CD4-positive, alpha-beta T cell treated with Interferon alpha-2 for 1 hour (primary cell): ENCODE measurements at places on chromosomes 13 and 19.

DNA sequence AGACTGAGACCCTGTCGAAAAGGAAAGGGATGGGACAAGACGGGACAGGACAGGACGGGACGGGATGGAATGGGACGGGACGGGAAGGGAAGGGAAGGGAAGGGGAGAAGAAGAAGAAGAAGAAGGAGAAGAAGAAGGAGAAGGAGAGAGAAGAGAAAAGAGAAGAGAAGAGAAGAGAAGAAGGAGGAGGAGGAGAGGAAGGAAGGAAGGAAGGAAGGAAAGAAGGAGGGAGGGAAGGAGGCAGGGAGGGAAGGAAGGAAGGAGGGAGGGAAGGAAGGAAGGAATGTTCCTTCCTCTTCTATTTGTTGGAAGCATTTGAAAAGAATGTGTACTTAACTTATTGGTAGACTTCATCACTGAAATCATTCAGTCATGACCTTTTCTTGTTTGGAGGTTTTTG lies 9.6 kb upstream of the SHFL start:
- DNase-seq, result no peak

- no peak for DNase-seq
Measured at GRCh38 chr19:19670070-19670551, 1.5 kb downstream of the ZNF101 start.

DNA sequence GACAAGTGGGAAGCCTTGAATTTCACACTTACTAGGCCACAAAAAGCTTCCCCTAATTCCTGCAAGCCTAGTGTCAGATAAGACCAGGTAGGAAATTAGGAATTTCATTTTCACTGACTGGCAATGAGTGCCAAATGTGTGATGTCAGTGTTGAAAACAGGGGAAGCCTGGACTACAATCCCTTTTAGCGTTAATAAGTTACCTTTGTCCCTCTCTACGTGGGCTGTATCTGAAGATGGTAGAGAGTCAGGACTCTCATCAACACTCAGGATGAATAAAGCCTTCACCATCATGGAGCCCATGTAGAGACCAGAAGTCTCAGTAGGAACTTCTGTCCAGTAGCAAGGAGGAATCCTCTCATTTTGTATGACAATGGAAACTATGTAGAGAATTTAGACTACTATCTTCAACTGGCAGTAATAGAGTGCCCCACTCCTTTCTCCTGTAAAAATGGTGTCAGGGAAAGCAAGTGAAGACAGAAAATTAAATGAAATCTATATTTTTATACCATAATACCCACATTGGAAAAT lies 324.1 kb upstream of the KLHL1 start:
- no peak for DNase-seq

- DNase-seq, result peak; percentile 54
Measured at GRCh38 chr19:45103156-45103507, 10.2 kb downstream of the PPP1R37 start.

GRCh38 chr19:16315825-16316505 lies 8.7 kb upstream of the KLF2 start:
- DNase-seq, result no peak

DNA sequence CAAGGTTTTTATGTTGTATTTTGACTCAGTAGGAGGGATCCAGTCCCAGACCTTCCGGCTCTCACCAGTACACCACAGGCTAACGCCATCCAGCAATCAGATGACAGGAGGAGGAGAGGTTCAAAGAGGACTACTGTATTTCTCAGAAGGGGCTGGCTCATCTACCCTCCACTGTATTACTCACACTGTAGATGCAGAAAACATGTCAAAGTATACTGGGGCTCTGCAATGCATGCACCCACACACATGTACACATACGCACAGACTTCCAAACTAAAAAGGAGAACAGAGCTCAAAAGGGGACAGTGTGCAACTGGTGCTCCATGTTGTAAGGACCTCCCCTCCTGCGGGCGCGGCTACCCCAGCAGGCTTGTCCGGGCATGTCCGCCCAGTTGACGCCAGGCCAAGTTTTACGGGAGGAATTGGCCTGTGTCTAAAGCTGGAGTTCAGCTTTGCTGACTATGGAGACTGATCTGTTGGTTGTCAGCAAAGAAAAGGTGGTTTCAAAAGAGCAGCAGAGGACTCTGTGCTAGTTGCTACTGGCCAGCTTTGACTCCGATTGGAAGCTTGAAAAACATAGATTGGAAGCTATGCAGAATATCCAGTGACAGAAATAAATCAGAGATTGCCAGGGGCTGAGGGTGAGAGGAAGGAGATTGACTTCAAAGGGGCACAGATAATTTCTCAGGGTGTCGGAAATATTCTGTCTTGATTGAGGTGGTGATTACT lies 314.2 kb downstream of the DLEU7 start:
- DNase-seq, result peak; percentile 4

GRCh38 chr13:30618186-30618929 lies 638 bp downstream of the USPL1 start:
- no peak for DNase-seq

GRCh38 chr19:28601723-28602440 lies 611.1 kb downstream of the UQCRFS1 start:
- no peak for DNase-seq

DNA sequence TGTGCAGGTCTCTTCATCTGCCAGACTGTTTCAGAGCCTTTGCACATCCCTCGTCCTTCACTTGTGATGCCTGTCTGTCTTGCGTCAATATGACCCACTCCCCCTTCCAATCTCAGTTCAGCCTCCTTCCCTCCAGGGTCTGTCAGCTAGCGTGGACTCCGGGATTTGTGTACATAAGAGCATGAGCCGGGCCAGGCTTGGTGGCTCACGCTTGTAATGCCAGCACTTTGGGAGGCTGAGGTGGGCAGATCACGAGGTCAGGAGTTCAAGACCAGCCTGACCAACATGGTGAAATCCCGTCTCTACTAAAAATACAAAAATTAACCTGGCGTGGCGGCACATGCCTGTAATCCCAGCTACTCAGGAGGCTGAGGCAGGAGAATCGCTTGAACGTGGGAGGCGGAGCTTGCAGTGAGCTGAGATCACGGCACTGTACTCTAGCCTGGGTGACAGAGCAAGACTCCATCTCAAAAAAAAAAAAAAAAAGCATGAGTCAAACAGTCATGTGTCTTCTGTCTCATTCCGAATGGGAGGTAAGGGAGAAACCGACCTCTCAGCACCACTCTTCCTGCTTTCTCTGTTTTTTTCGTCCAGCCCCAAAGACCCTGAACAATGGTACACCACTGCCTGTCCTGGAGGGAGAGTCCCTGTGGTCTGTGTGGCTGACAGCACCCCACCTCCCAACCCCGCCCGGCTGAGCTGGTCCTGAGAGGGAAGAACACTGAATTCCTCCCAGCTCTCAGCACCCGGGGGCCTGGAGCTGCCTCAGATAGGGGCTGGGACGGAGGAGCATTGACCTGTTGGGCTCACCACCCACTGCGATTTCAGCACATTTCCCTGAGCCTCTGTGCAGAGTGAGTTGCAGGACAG lies 2.4 kb upstream of the SIGLEC9 start:
- DNase-seq, result peak; percentile 28

DNA sequence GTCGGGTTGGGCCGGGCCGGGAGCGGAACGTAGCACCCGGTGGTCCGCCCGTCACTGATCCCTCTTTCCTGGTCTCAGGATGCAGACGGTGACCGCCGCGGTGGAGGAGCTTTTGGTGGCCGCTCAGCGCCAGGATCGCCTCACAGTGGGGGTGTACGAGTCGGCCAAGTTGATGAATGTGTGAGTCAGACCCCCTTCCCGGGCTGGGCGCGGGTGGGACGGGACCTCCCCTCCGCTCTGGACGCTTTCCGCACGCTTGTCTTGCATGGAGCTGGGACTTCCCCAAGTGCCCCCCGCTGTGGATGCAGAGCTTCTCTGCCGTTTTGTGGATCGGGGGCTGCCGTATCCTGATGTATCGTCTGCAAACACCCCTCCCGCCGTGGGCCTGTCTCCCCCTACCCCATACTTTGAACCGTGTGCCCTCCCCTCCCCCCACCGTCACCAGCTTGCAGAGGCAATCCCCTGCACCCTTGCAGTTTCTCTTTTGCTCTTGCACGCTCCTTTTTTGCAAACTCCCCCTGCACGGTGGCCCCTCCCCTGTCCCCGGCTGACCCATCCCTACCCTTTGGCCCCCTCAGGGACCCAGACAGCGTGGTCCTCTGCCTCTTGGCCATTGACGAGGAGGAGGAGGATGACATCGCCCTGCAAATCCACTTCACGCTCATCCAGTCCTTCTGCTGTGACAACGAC lies 669 bp downstream of the GADD45B start:
- peak; percentile 72 for DNase-seq

DNA sequence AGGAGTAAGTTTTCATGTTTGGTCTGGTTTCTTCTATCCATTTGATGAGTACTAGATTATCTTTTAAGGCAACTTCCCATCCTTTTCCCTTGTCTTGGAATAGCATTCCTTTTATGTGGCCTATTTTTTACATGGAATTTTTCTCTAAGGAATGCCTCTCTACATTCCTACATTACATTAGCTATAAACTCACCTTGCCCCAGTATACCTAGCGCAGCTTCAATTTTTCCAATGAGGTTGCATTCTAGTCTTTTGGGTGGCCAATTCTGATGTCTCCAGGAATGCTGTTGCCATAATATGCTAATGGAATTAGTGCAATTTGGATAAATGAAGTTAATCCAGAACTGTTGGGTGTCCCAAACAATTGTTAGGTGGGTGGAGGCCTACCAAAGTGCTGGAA lies 33.8 kb downstream of the KBTBD6 start:
- DNase-seq, result no peak

DNA sequence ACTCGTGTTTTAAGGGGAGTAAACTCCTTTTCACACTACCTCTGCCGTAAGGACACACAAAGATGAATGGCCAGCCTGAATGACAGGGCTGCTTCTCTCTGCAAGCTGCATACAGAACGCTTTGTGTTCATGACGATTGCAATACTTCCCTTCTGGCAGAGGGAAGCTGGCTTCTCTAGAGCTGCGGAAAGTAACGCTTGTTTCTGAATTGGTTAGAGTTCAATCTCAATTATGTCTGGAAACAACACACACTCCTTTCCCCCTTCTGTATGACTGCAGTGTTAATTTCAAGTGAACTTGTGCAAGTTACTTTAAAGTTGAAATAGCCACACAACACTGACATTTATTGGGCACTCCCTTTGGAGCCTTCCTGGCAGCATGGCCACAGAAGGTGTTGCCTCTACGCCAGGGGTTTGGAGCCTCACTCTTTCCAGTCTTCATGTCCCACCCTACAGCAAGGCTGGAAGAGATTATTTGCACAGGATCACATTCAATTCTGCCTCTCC lies 242.6 kb downstream of the NDFIP2 start:
- DNase-seq, result no peak

GRCh38 chr13:106331116-106331515 lies 204.3 kb downstream of the EFNB2 start:
- DNase-seq, result no peak

GRCh38 chr19:19552798-19553197 lies 14.7 kb downstream of the CILP2 start:
- DNase-seq, result peak; percentile 35

DNA sequence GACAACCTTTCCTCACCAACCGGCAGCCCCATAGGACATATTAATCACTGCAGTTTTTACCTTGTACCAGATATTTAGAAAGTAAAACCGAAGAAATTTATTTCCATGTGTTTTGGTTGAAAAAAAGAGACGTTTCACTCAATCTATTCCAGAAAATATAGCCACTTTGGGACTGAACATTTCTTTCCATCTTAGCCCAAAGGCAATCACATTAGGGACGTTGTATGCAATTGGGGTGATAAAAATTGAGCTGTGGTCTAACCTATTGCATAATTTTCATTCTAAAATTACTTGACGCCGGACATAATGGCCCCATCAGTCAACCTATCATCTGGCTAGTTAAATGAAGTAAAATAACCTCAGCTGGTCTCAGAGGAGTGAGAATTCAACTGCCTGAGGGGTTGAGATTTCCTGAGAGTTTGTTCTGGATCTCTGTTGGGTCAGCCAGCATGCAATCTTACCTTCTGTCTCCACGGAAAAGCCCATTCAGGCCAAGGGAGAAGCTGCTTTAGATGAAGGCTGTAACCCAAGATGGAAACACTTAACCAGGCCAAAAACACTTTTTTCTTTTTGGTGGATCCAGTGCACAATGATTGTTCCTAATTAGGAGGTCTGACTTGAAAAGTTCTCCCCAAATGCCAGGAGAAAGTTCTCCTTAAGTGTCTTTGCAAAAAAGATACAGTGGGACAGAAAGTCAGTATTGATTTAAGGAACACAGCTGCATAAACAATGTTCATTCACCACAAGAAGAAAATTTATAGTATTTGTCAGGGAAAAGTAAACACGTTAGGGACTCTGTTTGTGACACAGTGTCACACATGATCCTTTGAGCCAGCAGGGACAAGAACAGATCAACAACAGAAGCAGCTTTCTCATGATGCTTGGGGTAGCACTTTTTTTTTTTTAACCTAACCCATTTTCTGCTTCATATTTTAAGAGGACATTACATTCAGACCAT lies 34.1 kb downstream of the DLEU7 start:
- DNase-seq, result no peak

DNA sequence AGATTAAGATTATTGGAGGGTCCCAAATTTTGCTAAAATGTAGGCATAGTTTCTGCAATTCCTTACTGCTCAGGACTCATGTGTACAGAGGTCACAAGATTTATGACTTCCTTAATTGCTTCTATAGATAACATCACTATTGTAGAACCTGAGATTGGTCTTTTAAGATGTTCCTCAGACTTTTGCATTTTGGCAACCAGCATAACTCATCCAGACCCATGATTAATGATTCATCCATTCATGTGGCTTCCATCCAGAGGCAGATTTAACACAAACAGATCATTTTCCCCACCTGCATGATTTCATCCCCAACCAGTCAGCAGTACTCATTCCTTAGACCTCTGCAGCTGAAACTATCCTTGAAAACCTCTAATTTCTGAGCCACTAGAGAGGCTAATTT lies 34.5 kb upstream of the CEACAM8 start:
- no peak for DNase-seq

GRCh38 chr13:56424246-56424645 lies 716.5 kb upstream of the PRR20A start:
- DNase-seq, result no peak

GRCh38 chr19:27997069-27997468 lies 1215.9 kb downstream of the UQCRFS1 start:
- DNase-seq, result no peak

- DNase-seq, result no peak
Measured at GRCh38 chr19:23512151-23512925, 117.1 kb upstream of the ZNF91 start.

DNA sequence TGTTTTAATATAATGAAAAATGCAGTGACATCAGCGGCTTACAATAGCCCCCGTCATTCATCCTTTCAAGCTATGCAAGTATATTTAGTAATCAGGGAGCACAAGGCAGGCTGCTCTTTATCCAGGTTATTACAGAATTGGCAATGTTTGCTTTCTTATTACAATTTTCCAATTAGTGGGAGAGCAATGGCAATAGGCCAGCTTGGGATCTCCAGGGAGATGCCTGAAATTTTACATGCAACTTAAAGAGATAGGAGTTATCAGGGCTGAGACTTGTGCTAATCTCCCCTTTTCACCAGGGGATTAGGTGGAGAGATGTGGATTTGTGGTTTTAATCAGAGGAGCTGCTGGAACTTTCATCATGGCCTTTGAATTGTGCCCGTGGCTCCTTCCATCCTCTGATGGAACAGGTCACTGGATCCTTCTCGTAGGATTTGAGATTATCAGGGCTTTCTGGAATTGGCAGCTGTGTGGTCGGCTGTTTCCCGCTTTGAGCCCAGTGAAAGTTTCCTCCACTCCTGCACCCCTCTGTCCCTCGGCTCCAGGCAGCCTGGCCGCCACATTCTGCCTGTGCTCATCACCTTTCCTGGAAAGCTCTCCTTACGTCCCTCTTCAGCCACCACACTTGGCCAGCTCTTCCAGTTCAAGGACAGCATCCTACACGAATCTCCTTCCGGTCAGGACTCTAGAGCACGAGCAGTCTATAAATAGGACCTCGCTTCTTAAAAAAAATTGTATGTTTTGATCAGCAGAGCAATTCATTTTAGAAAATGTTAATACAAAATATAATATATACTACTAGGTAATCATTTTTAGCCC lies 47.0 kb downstream of the CBY2 start:
- DNase-seq, result no peak
